Large intestine (tissue), 12 donors: ENCODE measurements at places on chromosomes 12 and 14. TPM values are rescaled to one million over a fixed set of nuclear protein-coding genes. Genes with fewer than 3 reads are reported as not detected.

DNA sequence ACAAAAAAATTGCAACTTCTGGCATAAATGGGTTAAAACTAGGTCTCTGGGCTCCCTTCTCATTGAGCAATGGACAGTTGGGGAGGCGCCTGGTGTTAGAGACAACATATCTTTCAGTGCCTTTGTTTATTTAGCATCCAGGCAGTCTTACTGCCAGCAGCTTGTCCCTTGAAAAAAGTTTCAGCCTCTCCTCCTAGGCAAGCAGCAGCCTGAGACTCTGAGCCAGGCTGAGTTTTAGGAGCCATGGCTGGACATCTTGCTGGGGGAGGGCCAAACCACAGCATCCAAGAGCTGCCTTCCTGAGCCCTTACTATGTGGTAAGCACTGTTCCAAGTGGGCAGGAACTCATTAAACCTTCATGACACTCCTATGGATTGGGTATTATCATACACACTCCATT, 10.1 kb upstream of the JDP2 start:
- H3K27me3 ChIP-seq: no peaks in the 10 kb centered on the region
- no peaks in the 10 kb centered on the region for H3K36me3 ChIP-seq
- no peak overlapping the region for H3K4me3 ChIP-seq
- DNase-seq: no peak

GRCh38 chr12:46370380-46370734, 2.2 kb downstream of the SLC38A2 start:
- peaks cover 23% of the 10 kb centered on the region for H3K4me1 ChIP-seq
- H3K27me3 ChIP-seq: peaks cover 6% of the 10 kb centered on the region
- peak overlapping the region; percentile 92 for H3K27ac ChIP-seq

DNA sequence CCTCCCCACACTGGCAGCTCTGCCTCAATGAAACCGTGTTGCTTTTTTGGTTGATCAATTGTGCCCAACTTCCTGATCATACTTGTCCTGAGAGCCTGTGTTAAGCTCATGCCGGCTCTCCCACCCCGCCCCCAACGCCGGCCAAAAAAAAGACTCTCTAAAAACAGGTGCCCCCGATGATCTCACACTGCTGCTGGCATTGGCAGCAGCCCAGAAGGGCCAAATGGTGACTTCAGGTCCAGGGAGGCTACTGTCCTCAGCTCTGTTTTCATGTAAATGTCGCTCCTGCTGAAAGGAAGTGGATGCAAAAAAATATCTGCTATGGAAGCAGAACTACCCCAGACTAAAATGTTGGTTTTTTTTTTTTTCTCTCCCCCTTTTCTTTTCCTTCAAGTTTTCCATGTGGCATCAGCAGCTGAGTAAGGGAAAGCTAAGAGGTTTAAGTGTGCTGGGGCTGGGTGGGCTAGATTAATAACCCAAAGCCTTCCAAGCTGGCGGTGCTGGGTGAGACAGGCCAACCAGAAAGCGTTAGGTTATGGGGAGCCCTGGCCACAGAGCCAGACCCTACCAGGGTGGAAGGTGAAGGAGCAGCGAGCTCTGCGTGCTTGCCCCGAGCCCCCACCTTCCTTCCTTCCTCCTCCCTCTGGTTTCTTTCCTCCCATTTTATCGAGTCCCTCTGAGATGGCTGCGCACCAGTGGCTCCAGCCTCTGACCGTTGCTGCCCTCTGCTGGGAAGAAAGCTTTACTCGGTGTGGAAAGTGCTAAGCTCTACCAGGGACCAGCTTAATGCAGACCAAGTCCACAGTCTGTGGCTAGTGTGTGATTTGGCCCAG, 396.1 kb downstream of the NRXN3 start:
- no peak overlapping the region for H3K27ac ChIP-seq
- no peaks in the 10 kb centered on the region for H3K27me3 ChIP-seq
- no peak overlapping the region for H3K4me3 ChIP-seq

DNA sequence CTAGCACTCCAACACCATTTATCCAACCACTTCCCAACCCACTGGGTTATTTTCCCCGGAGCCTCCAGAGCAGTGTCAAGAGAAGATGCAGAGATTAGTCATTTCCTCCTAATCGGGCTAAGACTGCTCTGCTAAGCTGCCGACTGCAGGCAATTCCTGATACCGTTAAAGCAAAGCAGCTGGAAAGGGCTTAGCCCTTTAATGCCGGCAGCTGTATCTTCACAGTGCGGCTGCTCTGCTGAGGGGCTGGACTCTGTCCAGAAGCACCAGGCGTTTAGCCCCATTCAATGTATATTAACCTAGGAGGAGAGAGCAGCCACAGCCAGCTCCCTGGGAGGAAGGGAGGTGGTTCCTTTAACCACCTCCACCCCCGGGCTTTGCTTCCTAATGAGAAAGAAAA, 11.1 kb downstream of the AQP6 start:
- no peak overlapping the region for H3K4me3 ChIP-seq
- H3K27ac ChIP-seq: peak overlapping the region; percentile 49
- peaks cover 2% of the 10 kb centered on the region for H3K36me3 ChIP-seq
- no peaks in the 10 kb centered on the region for H3K27me3 ChIP-seq
- DNase-seq: peak; percentile 66

GRCh38 chr14:97056086-97056485, 258.9 kb downstream of the VRK1 start:
- no peak overlapping the region for H3K27ac ChIP-seq
- H3K36me3 ChIP-seq: no peaks in the 10 kb centered on the region
- no peak for DNase-seq
- peaks cover 2% of the 10 kb centered on the region for H3K27me3 ChIP-seq
- no peak overlapping the region for H3K4me3 ChIP-seq

GRCh38 chr14:73025544-73025943, 1.4 kb downstream of the ZFYVE1 start:
- peaks cover 2% of the 10 kb centered on the region for H3K4me1 ChIP-seq
- no peak for DNase-seq
- H3K36me3 ChIP-seq: peaks cover 27% of the 10 kb centered on the region
- H3K27me3 ChIP-seq: no peaks in the 10 kb centered on the region
- H3K4me3 ChIP-seq: no peak overlapping the region

DNA sequence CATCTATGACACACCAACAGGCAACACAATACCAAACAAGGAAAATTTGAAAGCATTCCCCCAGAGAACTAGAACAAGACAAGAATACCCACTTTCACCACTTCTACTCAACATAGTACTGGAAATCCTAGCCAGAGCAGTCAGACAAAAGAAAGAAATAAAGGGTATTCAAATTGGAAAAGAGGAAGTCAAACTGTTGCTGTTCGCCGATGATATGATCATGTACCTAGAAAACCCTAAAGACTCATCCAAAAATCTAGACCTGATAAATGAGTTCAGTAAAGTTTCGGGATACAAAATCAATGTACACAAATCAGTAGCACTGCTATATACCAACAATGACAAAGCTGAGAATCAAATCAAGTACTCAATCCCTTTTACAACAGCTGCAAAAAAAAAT, 8.1 kb upstream of the ATL1 start:
- no peaks in the 10 kb centered on the region for H3K36me3 ChIP-seq
- H3K4me1 ChIP-seq: no peaks in the 10 kb centered on the region
- no peak overlapping the region for H3K27ac ChIP-seq

Gene MGST1
- polyA plus RNA-seq: 118 TPM

Gene FKBP11
- polyA plus RNA-seq: 55.3 TPM

- no peak overlapping the region for H3K4me3 ChIP-seq
- H3K27ac ChIP-seq: no peak overlapping the region
- H3K4me1 ChIP-seq: peaks cover 2% of the 10 kb centered on the region
- no peaks in the 10 kb centered on the region for H3K36me3 ChIP-seq
- DNase-seq: no peak
- H3K27me3 ChIP-seq: peaks cover 74% of the 10 kb centered on the region
Observed at GRCh38 chr12:52692254-52692653, 11.1 kb downstream of the KRT77 start.

Gene KRT77
- polyA plus RNA-seq: 0.42 TPM

GRCh38 chr14:60353420-60353819, 104.4 kb downstream of the PPM1A start:
- no peak for DNase-seq
- no peak overlapping the region for H3K4me3 ChIP-seq
- H3K4me1 ChIP-seq: no peaks in the 10 kb centered on the region

DNA sequence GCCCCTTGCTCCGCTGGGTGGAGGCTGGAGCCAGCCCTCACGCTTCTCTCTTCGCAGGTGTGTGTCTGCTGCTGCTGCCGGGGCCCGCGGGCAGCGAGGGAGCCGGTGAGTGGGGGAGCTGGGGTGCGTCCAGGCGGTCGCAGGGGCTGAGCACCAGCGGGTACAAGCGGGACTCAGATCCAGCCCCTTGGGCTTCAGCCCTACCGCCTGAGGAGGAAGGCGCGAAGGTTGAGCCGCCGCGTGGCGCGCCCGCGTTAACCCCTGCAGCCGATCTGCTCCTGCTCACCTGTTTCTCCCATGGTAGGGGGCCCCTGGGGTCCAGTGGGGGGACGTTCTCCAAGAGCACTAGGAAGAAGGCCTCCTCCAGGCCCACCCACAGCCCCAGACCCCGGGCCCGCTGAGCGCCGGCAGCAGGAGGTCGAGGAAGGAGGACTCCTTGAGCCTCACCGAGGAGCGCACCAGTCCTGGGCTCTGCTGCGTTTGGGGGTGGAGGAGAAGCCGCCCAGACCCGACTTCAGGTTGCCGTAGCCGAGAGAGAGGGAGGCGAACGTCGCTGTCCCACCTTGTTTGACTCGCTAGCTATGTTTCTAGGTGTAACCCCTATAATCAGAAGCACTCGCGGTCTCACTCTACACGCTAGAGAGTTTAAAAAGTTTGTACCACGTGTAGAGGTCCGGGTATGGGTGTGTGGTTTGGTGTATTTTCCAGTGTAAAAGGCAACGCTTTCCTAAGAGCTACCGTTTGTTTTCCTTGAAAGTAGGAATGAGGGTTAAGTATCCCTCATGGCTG, 834 bp downstream of the COCH start:
- peaks cover 54% of the 10 kb centered on the region for H3K27me3 ChIP-seq
- no peak overlapping the region for H3K27ac ChIP-seq
- H3K36me3 ChIP-seq: no peaks in the 10 kb centered on the region

DNA sequence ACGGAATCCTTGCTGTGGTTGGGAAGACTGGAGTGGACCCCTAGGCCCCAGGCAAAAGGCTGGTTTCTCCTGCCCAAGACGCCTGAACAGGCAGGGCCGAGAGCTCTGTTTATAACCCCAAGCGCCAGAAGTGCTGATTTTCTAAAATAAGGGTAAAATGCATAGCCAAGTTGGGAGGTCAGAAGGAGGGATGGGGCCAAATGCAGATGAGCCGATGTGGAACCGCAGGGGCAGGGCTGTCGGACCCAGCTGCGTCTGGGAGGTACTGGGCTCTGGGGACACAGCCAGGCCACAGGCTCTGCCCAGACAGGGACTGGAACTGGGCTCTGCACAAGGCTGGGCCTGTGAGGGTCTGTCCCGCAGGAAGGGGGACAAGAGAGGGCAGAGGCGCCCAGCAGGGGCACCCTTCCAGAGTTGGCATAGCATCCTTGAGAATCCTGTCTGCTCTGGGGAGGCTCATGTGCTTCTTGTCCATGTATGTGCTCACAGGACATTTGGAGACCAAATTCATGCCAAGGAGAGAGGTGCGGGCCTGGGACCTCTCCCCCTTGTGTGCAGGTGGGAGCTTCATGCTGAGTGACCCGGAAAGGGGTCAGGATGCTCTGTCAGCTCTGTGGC, 49.1 kb downstream of the JAG2 start:
- no peak overlapping the region for H3K4me3 ChIP-seq
- H3K4me1 ChIP-seq: peaks cover 2% of the 10 kb centered on the region
- no peak overlapping the region for H3K27ac ChIP-seq
- DNase-seq: no peak
- H3K36me3 ChIP-seq: no peaks in the 10 kb centered on the region

Gene LRRK2
- 2.8 TPM for polyA plus RNA-seq

Gene ACSS3
- polyA plus RNA-seq: 6.0 TPM

DNA sequence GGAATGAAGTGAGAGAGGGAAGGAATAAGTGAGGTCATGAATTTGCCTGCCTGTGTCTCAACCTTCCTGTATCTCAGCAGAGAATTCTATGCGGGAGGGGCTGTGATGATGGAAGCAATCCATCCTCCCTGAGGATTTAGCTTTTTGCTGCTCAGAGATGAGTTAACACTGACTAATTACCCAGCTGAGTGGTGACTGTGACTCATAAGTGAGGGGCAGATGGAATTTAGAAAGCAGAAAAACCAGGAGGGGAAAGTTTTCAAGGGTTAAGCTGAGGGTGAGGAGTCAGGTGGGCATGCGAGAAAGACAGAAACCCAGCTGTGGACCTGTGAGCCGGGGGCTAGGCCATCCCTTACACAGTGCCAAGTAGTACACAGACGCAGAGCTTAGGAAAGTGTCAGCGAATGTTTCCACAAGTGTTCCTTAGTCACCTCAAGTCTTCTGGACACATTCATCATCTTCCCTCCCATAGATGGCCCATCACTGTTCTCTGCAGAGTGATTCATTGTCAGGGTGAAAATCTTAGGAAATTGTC, 277.9 kb downstream of the IPO8 start:
- H3K36me3 ChIP-seq: no peaks in the 10 kb centered on the region
- no peak overlapping the region for H3K4me3 ChIP-seq
- H3K4me1 ChIP-seq: no peaks in the 10 kb centered on the region
- no peak overlapping the region for H3K27ac ChIP-seq
- no peaks in the 10 kb centered on the region for H3K27me3 ChIP-seq

Gene LMO3
- 1.8 TPM for polyA plus RNA-seq

DNA sequence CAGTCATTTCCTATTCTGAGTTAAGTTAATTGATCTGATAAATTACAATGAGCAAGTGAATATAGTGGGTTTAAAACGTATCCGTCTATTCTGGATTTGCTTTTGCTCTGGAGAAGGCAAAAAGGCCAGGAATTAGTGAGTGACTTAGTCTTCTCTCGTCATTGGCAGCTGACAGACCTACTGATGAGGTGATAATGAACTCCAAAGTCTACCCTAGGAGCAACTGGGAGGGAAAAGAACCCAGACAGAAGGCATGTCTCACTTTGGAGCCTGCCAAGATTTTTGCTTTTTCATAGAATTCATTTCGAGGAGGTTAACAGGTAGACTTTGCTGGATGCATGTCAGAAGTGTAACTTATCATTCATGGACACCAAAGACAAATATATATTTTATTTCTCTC, 270.3 kb downstream of the FBXL14 start:
- no peaks in the 10 kb centered on the region for H3K27me3 ChIP-seq
- no peak for DNase-seq
- H3K36me3 ChIP-seq: no peaks in the 10 kb centered on the region
- no peak overlapping the region for H3K4me3 ChIP-seq
- H3K27ac ChIP-seq: no peak overlapping the region

DNA sequence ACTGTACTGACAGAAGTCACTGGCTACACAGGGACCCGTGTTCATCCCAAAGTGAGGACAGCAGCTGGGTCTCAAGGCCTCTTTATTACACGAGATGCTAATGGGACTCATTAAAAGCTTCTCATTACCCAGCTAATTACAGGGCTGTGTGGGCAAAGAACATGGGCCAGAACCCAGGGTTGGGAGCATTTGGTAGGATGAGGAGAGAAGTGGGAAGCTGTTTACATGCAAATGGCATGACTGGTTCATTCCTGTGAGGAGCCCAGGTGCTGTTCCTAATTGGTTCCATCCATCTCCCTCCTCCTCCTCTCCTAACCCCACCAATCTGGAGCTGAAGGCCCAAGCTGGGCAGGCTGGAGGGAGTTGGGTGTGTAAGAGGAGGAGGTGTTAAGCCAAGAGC, 8.9 kb upstream of the TAC3 start:
- no peak for DNase-seq
- H3K27ac ChIP-seq: no peak overlapping the region
- peaks cover 41% of the 10 kb centered on the region for H3K36me3 ChIP-seq
- no peak overlapping the region for H3K4me3 ChIP-seq
